ENCODE measurements at places on chromosomes 4 and X.

- DNase-seq = no peak
Observed at GRCh38 chr4:105357258-105357980, 116.4 kb downstream of the PPA2 start.

GRCh38 chr4:161949946-161950725 lies 213.7 kb downstream of the FSTL5 start:
- DNase-seq = no peak

GRCh38 chr4:156829201-156829873 lies 142.3 kb downstream of the PDGFC start:
- peak; percentile 43 for DNase-seq

- DNase-seq = no peak
Observed at GRCh38 chr4:148059617-148060180, 327.8 kb downstream of the ARHGAP10 start.

DNA sequence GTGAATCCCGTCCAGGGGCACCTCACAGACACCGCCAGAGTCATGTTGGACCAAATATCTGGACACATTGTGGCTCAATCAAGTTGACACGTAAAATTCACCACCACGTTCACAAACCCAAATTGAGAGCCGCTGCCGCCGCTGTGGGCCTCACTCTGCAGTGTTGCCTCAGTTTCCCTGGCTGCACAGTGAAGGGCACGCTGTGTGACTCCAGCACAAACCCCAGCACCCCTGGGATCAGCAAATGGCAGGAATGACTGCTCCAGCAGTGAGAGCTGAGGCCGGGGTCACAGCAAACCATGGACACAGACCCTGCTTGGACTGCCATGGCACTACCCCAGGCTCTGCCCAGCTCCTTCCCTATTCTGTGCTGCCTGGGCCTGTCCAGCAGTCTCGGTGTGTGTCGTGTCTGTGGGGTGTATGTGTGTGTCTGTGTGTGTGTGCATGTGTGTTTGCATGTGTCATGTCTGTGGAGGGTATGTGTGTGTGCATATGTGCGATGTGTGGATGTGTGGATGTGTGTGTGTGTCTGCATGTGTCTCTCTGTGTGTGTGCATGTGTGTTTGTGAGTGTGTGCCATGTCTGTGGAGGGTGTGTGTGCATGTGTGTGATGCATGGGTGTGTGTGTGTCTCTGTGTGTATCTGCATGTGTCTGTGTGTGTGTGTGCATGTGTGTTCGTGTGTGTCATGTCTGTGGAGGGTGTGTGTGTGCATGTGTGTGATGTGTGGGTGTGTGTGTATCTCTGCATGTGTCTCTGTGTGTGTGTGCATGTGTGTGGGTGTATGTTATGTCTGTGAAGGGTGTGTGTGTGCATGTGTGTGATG lies 52.2 kb upstream of the ADRA2C start:
- DNase-seq = no peak

DNA sequence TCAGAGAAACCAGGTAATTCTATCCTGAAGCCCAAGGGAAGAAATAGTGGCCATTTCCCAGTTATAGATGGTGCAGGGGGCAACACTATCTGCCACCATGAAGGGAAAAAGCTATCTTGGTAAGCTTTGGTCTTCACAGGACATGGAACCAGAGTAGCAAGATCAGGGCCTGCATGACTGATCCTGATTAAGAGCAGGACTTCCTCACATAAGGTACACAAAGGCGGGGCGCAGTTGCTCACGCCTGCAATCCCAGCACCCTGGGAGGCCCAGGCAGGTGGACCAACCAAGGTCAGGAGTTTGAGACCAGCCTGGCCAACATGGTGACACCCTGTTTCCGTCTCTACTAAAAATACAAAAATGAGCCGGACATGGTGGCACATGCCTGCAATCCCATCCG lies 148.4 kb upstream of the USP9X start:
- DNase-seq = no peak

Data from AG09319 (cell line).